ENCODE measurements at places on chromosomes 6 and 20. TPM values are rescaled to one million over a fixed set of nuclear protein-coding genes. Genes with fewer than 3 reads are reported as not detected.

GRCh38 chr6:42352856-42353564 lies 98.7 kb downstream of the TRERF1 start:
- no peak for DNase-seq

GRCh38 chr6:144602523-144603180 lies 317.5 kb downstream of the UTRN start:
- DNase-seq = no peak

The LRRN4 gene
- 12.2 TPM for polyA plus RNA-seq

The C4A gene
- 17.0 TPM for polyA plus RNA-seq

GRCh38 chr6:157644043-157644810 lies 178.8 kb upstream of the SNX9 start:
- no peak for DNase-seq

The SYCP2L gene
- 7.9 TPM for polyA plus RNA-seq

- peak; percentile 22 for DNase-seq
These were observed 69.3 kb downstream of the EYA2 start for GRCh38 chr20:46963758-46964617.

- no peak for DNase-seq
These were observed 32.7 kb downstream of the CFAP61 start for GRCh38 chr20:20085071-20085470.

DNA sequence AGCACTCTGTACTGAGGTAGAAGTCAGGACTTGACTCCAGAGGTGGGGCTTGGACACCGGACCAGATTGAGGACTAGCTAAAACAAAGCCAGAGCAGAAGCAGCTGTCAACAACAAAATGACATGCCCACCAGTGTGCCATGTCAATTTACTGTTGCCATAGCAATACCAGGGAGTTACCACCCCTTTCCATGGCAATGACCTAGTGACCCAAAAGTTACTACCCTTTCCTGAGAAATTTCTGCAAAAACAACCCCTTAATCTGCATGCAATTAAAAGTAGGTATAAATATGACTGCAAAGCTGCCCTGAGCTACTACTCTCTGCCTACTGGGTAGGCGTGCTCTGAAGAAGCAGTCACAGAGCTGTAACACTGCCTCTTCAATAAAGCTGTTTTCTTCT lies 21.0 kb downstream of the MAP3K5 start:
- DNase-seq = no peak

GRCh38 chr6:18110162-18110561 lies 12.3 kb downstream of the NHLRC1 start:
- DNase-seq = no peak

GRCh38 chr6:81456416-81456815 lies 296.1 kb downstream of the TENT5A start:
- no peak for DNase-seq

- no peak for DNase-seq
These were observed 467.4 kb upstream of the CITED2 start for GRCh38 chr6:139841794-139842215.

The SIM1 gene
- polyA plus RNA-seq = 29.8 TPM

DNA sequence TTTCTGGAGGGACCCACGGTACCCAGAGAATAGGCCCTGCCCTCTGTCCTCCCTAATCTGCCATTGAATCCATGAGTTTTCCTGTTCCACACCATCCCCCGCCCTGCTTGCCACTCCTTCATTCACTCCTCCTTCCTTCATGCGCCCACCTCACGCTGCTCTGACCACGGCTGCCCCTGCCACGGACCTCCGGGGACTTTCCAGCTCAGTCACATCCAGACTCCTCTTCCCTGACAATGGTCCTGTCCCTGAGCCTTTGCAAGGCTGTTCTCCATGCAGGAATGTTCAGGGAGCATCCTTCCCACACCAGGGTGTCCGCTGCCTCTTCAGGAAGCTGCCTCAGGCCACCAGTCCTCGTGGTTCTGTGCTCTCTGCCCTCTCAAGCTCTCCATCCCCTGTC lies 25.9 kb downstream of the GLP1R start:
- DNase-seq = no peak

- no peak for DNase-seq
These were observed 5.8 kb downstream of the ZBTB24 start for GRCh38 chr6:109477184-109477583.

The ALDH8A1 gene
- 30.9 TPM for polyA plus RNA-seq

The TBC1D32 gene
- polyA plus RNA-seq = 18.7 TPM

The ZSCAN16 gene
- 13.1 TPM for polyA plus RNA-seq

DNA sequence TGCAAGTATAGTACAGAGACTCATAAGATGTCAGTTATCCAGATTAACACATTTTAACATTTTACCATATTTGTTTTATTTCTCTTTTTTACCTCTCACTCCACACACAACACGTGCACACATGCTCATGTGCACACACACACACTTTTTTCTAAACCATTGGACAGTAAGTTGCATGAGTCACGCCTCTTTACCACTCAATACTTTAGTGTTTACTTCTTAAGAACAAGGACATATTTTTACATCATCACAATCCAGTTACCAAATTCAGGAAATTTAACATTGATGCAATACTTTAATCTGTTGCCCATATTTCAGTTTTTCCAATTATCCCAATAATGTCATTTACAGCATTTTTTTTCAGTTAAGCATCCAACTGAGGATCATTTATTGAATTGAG lies 109.0 kb downstream of the RIN2 start:
- no peak for DNase-seq

- no peak for DNase-seq
These were observed 290.4 kb upstream of the SULF2 start for GRCh38 chr20:48075591-48076174.

The TRERF1 gene
- polyA plus RNA-seq = 17.2 TPM

- DNase-seq = no peak
These were observed 101.6 kb downstream of the NCOA3 start for GRCh38 chr20:47603260-47603659.

DNA sequence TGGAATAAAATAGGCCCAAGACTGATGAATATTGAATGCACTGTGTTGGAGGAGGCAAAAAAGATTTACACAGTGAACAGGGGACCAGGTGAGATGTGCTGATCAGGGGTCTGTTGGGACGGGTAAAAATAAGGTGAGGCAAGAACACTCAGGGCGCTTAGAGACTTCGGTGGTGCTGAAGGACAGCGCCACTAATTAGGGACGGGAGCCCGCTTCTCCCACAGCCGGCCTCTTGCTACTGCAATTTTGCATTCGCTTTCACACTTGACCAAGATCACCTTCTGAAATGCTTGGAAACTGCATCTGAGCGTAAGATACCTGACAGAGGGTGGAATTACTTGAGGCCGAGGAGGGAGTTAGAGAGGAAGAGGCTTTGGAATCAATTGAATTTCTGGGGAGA lies 7.3 kb downstream of the TFAP2D start:
- peak; percentile 64 for DNase-seq

The IL17F gene
- polyA plus RNA-seq = 0.40 TPM

The HS3ST5 gene
- 1.4 TPM for polyA plus RNA-seq

GRCh38 chr6:82363428-82364086 lies at the start of gene TPBG:
TPBG (plus strand) TSS chr6:82363817; CDS start chr6:82364962, 1,145 bp downstream.
- peak; percentile 79 for DNase-seq

The CDC5L gene
- polyA plus RNA-seq = 43.7 TPM

All from left kidney (tissue), 8 donors.